ENCODE measurements at places on chromosomes 16 and 17.

- DNase-seq = no peak
Measured at GRCh38 chr17:3318336-3318735, 20.2 kb upstream of the OR3A1 start.

DNA sequence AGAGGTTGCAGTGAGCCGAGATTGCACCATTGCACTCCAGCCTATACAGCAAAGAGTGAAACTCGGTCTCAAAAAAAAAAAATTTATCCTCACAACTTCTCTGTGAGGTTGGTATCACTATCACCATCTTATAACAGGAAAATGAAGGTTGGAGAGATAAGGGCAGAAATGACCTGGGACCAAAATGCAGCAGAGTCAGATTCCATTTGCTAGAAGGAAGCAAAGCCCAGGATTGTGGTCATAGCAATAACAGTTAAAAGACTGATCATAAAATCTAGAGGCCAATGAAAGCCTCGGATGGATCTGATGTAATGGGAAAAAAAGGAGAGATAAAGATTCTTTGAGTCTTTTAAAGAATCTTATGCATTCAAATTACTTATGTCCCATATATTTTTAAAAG, 69.6 kb upstream of the TEKT1 start:
- no peak for DNase-seq

- DNase-seq = no peak
Measured at GRCh38 chr17:62737513-62737912, 70.6 kb downstream of the MARCHF10 start.

DNA sequence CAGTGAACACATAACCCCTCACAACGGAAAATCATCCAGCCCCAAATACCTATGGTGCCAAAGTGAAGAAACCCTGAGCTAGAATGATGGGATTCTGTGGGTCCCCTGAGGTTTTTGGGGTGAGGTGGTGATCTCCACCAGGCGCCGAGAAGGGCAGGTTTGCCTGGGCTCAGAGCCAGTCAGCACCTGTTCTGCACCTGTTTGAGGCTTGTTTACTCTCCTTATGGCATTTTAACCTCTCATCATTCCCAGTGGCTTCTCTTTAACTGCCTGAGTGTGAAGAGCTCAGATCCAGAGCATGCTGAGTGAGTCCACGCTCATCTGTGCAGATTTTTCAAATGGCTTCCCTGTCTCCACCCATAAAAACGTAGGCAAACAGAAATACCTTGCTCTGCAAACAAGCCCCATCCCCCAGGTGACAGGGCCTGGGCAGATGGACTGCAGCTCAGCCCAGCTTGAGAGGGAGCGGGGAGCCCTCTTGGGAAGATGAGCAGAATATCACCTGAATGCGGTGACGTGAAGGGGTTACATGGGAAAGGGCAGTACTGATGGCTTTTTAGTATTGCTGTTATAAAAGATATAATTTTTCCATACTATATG, 40.1 kb upstream of the CLEC19A start:
- DNase-seq = no peak

DNA sequence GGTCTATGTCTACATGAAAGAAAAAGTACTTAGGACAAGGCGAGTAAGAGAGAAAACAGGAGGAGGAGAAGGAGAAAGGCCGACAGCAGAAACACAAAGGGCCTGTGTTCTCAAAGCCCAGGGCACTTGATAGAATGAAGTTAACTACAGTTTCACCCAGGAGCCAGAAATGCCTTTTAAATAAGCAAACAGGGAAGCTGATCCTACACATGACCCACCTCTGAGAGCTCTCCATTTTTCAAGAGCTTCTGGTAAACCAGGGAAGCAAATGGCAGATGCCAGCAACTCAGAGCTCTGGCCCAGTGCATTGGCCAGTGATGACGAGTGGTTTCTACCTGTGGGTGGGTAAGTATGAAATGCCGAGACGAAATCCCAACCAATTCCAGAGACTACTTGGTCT, 163.4 kb downstream of the ZFHX3 start:
- no peak for DNase-seq

GRCh38 chr16:64983963-64984362, 137.9 kb downstream of the CDH11 start:
- no peak for DNase-seq

GRCh38 chr17:69936996-69937395, 138.0 kb upstream of the KCNJ16 start:
- no peak for DNase-seq

- no peak for DNase-seq
Measured at GRCh38 chr16:53501216-53501859, 1.7 kb downstream of the AKTIP start.

- no peak for DNase-seq
Measured at GRCh38 chr17:80110447-80110812, 9.0 kb downstream of the GAA start.

GRCh38 chr17:80109713-80110446, 8.5 kb downstream of the GAA start:
- DNase-seq = no peak

DNA sequence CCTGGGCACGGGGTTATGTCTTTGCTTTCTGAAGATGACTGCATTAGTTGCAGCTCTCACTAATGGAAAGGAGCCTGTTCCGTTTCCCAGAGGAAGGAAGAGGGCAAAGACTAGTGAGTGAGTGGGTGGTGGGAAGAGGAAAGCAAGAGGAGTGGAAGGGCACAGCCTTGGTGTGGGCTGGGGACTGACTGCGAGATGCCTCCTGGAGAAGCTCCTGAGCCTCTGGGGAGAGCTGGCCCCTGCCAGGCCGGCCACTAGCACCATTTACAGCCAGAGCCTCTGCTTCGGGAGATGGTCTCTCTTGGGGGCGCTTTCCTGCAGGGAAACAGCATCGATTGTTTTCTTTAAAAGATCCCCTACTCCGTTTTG, 825 bp upstream of the RHBDL3 start:
- DNase-seq = no peak

DNA sequence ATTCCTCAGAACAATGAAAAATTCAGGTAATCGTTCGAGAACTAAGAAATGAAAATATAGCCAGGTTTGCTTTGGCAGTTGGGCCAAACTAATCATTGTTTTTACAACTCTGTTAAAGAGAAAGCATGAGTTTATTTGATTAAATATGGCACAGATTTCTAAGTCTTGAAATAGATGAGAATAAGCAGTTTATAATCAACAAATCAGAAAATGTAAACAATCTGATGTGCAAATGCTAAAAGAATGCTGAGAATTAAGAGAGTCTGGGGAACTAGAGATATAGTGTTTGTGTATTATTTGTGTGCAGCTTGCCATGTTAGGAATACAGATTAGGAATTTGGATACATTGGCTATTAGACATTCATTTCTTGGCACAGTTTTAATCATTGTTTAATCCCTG, 212.5 kb downstream of the TANC2 start:
- DNase-seq = no peak

DNA sequence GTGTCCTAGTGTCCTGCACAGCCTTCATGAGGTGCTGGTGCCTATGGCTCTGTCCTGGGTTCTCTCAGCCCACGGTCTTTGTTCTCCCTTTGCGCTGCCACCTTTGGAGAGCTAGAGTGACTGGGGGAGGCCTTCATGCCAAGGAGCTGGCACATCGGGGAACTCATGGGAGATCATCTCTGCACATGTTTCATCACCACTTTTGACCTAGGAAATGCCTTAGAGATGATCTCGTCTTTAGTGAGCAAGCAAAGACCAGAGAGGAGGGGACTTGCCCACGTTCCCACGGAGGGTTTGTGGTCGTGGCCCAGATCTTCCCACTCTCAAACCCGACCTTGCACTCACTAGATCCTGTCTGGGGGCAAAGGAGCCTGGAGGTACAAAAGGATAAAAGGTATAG, 23.5 kb downstream of the TBX4 start:
- no peak for DNase-seq

DNA sequence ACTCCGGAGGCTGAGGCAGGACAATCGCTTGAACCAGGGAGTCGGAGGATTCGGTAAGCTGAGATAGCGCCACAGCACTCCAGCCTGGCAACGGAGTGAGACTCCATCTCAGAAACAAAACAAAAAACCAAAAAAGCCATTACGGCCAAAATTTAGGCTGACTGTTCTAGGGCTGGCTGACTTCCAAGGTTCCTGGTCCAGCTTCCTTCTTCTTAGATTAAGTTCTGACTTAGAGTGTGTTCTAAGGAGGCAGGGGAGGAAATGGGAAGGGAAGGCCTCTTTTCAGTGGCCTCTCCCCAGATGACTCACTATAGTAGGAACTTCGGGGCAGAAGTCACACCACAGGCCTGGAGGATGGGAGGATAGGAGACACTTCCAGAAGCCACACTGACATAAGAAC, 27.7 kb upstream of the CLEC18B start:
- DNase-seq = no peak

GRCh38 chr17:41512546-41513167, 6.0 kb downstream of the KRT15 start:
- no peak for DNase-seq

GRCh38 chr16:87345726-87346424, 28.7 kb upstream of the C16orf95 start:
- no peak for DNase-seq

- DNase-seq = no peak
Measured at GRCh38 chr16:62208934-62209333, 172.7 kb upstream of the CDH8 start.

GRCh38 chr16:58501242-58502131, 1.5 kb downstream of the NDRG4 start:
- DNase-seq = no peak

- DNase-seq = no peak
Measured at GRCh38 chr17:36934692-36935630, 2.3 kb upstream of the LHX1 start.
